ENCODE measurements at places on chromosomes 13 and 19.

GRCh38 chr13:75550159-75550567 is 572 bp downstream of the UCHL3 start:
- DNase-seq = no peak

DNA sequence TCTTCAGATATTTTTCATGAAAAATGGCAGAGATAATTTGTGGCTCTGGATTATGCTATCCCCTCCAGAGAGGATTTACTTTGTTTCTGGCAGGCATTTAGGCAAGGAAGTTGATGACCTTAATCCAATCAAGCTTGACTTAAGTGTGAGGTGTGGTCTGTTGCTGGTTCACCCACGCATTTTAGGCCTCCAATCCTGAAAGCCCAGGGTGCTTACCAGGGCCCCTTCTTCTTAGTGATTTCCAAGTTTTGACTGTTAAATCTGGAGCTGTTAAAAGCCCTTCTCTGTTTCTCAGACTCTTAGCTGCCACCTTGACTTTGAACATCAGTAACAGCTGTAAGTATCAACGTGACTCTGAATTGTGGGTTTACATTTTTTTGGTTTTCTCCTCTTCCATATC is 161.8 kb downstream of the DNAJC15 start:
- no peak for DNase-seq

- DNase-seq = no peak
Measured at GRCh38 chr13:31043957-31044356, 111.5 kb downstream of the TEX26 start.

DNA sequence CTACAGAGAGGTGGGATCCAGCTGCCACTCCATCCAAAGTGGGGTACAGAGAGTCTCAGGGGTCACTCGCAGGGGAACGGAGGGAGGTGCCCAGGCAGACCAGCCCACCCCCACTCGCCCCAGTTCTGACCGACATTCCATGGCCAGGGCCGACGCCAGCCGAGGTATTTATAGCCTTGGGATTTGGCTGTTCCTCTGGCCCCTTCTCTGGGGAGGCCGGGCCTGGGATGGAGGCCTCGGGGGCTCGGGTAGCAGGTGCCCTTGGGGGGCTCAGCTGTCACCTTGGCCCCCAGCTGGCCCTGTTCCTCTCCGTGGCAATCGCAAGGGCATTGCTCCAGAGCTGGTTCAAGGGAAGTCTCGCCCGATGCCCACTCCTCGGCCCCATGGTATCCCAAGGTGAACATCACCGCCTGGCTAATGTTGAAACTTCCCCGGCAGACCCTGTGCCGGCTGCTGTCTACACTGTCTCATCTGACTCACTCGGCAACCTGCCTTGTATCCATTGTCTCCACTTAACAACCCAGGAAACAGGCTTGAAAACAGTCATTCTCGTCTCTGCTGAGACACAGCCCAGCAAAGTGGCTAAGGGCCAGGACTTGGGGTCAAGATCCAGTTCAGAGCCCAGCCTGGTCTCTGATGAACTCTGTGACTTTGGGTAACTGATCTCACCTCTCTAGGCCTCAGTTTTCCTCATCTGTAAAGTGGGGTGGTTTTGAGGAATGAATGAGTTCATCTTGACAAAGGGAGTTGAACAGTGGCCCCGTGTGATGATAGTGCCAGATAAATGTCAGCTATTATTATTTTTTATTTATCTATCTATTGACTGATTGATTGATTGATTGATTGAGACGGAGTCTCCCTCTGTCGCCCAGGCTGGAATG is 9.7 kb downstream of the PRKACA start:
- DNase-seq = no peak

Data from fibroblast of skin of left quadriceps (primary cell).